ENCODE measurements at places on chromosomes 3 and 15.

- no peaks in the 10 kb centered on the region for H3K27me3 ChIP-seq
- H3K36me3 ChIP-seq: no peaks in the 10 kb centered on the region
- no peaks in the 10 kb centered on the region for H3K4me1 ChIP-seq
- no peak overlapping the region for H3K4me3 ChIP-seq
- H3K27ac ChIP-seq: no peak overlapping the region
Observed at GRCh38 chr15:96076350-96076749, 254.2 kb upstream of the NR2F2 start.

DNA sequence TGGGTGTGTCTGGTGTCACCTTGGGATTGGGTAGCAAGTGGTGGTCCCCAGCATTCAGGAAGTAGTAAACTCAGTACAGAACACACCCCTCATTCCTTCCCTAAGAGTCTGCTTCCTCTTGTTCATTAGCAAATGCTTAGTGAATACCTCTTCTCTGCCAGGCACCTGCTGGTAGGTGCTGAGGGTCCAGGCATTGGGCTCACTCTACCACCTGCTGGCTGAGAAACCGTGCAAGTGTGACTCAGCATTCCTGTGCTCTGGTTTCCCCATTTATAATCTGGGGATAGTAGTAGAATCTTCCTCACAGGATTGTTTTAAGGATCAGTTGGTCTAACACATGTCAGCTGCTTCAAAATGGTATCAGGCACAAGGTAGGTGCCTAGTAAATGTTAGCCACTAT, 4.8 kb downstream of the SHF start:
- H3K27me3 ChIP-seq: no peaks in the 10 kb centered on the region
- H3K27ac ChIP-seq: no peak overlapping the region
- H3K4me1 ChIP-seq: no peaks in the 10 kb centered on the region
- no peak overlapping the region for H3K4me3 ChIP-seq
- no peaks in the 10 kb centered on the region for H3K36me3 ChIP-seq
- no peak for DNase-seq

DNA sequence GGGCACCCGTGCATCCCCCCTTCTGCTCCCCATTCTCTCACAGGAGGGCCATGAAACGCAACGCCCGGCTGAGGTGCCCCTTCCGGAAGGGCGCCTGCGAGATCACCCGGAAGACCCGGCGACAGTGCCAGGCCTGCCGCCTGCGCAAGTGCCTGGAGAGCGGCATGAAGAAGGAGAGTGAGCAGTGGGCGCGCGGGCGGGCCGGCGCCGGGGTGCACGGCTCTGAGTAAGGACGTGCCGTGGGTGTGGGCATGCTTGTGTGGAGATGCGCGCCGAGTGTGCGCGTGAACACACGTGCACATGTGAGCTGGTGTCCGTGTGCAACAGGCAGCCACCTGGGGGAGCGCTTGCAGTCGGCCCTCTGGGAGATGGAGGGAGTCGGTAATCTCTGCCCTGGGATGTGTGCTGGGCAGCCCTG, 28.1 kb downstream of the NR1I2 start:
- H3K4me1 ChIP-seq: no peaks in the 10 kb centered on the region
- no peaks in the 10 kb centered on the region for H3K27me3 ChIP-seq
- DNase-seq: peak; percentile 53
- peak overlapping the region; percentile 61 for H3K4me3 ChIP-seq
- H3K36me3 ChIP-seq: no peaks in the 10 kb centered on the region

- H3K4me3 ChIP-seq: no peak overlapping the region
- H3K36me3 ChIP-seq: no peaks in the 10 kb centered on the region
- no peaks in the 10 kb centered on the region for H3K4me1 ChIP-seq
- H3K27ac ChIP-seq: no peak overlapping the region
- DNase-seq: no peak
Observed at GRCh38 chr15:47570044-47570443, 147.3 kb upstream of the SEMA6D start.

GRCh38 chr3:16917256-16917935, 32.6 kb downstream of the PLCL2 start:
- H3K4me3 ChIP-seq: no peak overlapping the region
- H3K27ac ChIP-seq: peak overlapping the region; percentile 54
- H3K36me3 ChIP-seq: no peaks in the 10 kb centered on the region
- DNase-seq: no peak
- H3K27me3 ChIP-seq: no peaks in the 10 kb centered on the region

DNA sequence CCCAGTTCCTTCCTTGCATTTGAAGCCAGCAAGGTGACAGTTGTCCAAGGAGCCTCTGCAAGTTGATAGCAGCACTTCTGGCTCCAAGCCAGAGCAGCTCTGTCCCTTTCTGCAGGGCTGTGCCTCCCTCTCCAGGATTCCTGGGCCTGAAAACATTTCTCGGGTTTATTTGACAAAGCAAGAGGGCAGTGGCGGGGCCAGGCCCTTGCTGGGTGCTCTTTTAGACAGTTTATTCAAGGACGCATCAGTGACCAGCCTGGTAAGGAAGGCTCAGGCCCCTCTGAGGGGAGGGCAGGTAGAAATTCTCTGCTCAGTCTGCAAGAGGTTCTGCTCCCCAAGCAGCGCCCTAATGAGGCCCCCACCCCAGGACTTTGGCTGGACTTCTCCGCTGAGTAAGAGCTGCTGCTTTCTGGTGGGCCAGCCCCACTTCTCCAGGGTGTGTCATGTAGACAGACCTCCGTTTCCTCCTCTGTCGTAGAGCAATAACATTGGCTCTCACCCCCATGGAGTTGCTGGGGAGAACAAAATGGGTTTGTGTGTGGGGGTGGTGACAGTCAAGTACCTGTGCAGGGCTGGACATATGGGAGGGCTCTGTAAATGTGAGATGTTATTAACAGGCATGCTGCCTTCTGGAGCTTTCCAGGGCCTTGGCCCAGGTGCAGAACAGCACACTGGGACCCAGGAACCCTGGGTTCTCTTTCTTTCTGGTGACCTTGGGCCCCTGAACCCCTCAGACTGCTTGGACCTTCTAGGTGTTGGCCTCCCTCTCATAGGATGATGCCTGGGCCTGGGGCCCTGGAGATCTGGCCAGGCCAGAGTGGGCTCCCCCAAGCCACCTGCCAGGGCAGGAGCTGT, 146.2 kb upstream of the TLE3 start:
- H3K27me3 ChIP-seq: no peaks in the 10 kb centered on the region
- H3K27ac ChIP-seq: no peak overlapping the region
- no peak for DNase-seq
- peaks cover 3% of the 10 kb centered on the region for H3K4me1 ChIP-seq
- H3K4me3 ChIP-seq: no peak overlapping the region

GRCh38 chr15:79863886-79864285, 32.9 kb downstream of the MTHFS start:
- no peak for DNase-seq
- no peak overlapping the region for H3K4me3 ChIP-seq
- no peak overlapping the region for H3K27ac ChIP-seq
- no peaks in the 10 kb centered on the region for H3K36me3 ChIP-seq
- no peaks in the 10 kb centered on the region for H3K4me1 ChIP-seq

- H3K27me3 ChIP-seq: no peaks in the 10 kb centered on the region
- H3K36me3 ChIP-seq: no peaks in the 10 kb centered on the region
- no peak overlapping the region for H3K27ac ChIP-seq
- DNase-seq: peak; percentile 58
Observed at GRCh38 chr15:77580996-77581682, 51.6 kb downstream of the LINGO1 start.
